Natural killer cell (primary cell): ENCODE measurements at places on chromosomes 12 and 14.

- no peak for DNase-seq
Observed at GRCh38 chr12:30438601-30439041, 257.0 kb downstream of the IPO8 start.

GRCh38 chr12:81083018-81083417, 5.1 kb downstream of the ACSS3 start:
- DNase-seq, result no peak

- no peak for DNase-seq
Observed at GRCh38 chr14:73477618-73478266, 13.0 kb upstream of the RIOX1 start.

GRCh38 chr12:20370014-20370386, 1.7 kb downstream of the PDE3A start:
- DNase-seq, result no peak

DNA sequence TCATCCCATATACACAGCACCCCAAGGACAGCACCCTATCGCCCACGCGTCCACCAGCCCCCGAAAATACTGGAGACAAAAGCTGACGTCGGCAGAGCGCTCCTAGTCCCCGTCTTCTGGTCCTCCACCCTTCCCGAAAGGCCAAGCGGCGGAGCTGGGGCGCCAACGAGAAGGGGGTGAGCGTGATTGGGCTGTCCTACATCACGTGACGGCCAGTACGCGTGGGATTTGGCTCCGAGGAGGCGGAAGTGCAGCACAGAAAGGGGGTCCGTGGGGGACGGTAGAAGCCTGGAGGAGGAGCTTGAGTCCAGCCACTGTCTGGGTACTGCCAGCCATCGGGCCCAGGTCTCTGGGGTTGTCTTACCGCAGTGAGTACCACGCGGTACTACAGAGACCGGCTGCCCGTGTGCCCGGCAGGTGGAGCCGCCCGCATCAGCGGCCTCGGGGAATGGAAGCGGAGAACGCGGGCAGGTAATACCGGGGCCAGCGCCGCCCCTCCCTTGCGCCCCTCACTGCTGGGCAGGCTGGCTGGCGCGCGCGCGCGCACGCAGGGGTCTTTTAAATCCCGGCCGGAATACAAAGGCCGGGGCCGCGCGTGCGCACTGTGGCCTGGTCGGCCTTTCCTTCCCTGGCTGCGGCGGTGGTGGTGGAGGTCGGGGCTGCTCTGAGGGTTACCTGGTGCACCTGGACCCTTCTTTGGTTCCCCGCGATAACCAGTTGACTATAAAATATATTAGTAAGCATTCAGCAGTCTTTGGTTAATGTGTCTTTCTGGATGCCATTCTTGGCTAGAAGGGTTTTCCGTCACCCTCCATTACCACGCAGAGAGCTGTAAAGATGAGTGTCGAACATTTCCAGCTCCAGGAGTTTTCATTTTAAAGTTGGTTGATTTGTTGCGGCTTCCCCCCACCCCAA, at the start of gene TDG:
Gene TDG, plus strand, starts transcription at position 283 of the 915 bp plus-strand sequence. Its CDS starts 166 bp downstream, at position 449.
- peak; percentile 99 for DNase-seq

- no peak for DNase-seq
Observed at GRCh38 chr12:120674097-120674636, 12.8 kb upstream of the MLEC start.

- no peak for DNase-seq
Observed at GRCh38 chr14:73145371-73145770, 9.1 kb downstream of the PSEN1 start.

- DNase-seq, result peak; percentile 76
Observed at GRCh38 chr14:23034498-23035302, at the start of gene PSMB5. TSS of gene PSMB5 (minus strand) at chr14:23034900. CDS start at chr14:23034881, 19 bp downstream.

GRCh38 chr14:77561881-77562280, 54.6 kb downstream of the SPTLC2 start:
- no peak for DNase-seq

GRCh38 chr14:98162856-98163805, 1108.9 kb downstream of the BCL11B start:
- no peak for DNase-seq

DNA sequence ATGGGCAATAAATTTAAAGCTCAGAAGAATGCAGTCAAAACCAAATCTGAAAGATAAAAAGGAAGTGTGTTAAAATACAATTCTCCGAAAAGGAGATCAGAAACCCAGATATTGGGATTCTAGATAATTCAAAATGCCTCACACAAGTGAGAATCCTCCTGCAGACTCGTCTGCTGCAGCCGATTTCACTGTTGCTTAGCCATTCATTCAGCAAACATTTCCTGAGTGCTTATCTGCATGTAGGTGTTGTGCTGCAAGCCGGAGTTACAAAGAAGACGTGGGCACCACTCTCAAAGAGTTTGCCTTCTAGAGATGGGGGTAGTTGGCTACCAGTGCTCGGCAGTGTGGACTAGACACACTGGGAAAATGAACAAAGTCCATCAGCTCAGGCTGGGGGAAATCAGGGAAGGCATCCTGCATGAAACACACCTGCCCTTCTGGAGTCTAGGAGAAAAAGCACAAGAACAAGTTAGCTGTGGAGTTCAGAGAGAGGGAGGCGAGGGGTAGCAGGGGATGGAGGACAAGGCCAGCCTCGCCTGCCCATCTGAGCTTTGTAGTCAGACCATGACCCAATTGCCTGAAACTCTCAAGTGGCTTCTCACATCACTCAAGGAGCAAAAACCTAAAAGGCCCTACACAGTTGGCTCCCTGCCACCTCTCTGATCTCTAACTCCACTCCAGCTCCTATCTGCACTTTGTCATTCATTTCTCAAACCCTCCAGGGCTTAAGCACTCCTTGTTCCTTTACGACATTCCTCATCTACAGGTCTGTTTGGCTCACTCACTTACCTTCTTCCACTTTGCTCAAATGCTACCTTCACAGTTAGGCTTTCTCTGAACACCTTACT, 310.0 kb upstream of the DDHD1 start:
- no peak for DNase-seq

- no peak for DNase-seq
Observed at GRCh38 chr12:132139912-132140311, 4.2 kb downstream of the DDX51 start.

GRCh38 chr14:51369814-51370213, 129.8 kb downstream of the TMX1 start:
- DNase-seq, result no peak

- no peak for DNase-seq
Observed at GRCh38 chr12:93567174-93567573, 5.3 kb upstream of the SOCS2 start.

DNA sequence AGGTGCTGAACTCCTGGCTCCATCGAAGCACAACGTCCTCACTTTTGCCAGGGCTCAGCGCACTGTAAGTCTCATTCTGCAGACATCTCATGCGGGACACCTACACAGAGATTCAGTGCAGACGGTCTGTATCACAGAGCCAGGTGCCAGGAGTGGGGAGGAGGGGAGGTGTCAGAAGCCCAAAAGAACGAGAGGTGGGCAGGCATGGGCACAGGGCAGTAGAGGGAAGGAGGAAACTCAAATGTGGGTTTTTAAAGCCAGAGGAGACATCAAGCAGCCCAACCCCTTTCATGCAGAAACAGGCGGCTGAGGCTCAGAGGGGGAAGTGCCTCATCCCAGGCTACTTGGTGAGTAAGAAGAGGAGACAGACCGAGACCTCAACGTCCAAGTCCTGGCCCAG, 2.5 kb upstream of the LPAR5 start:
- DNase-seq, result no peak

DNA sequence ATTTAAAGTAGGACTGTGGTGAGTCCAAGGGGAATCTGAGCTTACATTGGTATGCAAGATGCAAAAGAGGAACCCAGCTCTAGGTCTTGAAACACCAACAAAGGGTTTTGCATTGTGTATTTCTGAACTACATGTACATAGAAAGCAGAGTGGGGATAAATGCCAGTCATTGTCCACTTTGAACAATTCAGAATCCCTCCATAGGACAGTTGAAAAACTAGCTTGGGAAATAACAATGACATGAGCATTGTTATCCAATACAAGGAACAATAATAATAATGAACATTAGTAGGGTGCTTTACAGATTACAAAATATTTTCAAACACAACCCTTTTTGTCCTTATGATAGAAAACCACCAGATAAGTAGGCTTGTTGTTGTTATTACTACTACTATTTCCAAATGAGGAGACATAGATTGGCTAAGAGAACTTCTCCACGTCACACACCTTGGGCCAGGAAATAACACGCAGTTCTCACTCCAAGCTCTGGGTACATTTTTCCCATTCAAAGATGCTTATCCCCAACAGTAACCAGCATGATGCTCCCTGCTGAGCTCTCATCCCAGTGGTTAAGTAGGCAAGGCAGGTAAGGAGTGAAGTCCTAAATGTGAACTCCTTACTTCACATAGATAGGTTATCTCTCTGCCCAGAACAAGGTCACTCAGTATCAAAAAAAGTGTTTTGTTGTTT, 51.7 kb upstream of the RASSF8 start:
- no peak for DNase-seq

GRCh38 chr14:67060546-67060945, 128.7 kb upstream of the GARIN2 start:
- DNase-seq, result no peak

- no peak for DNase-seq
Observed at GRCh38 chr14:35336494-35337268, 44.5 kb downstream of the PSMA6 start.

DNA sequence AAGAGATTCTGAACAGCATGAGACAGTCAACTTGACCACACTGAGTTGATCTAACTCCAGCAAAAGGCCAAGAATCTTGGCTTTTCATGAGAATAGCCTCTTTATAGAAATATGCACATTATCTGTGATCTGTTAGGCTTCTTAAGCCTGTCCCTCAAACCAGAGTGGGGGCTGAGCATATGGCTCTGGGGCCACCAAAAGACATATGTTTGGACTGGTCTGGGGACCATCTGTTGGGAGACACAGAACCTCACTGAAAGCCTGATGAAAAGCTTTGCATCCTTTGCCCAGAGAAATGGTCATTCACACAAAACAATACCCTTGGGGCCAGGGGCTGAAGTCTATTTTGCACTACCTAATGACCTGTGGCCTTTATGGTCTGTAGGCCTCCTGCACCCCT, 165.3 kb upstream of the PRMT8 start:
- no peak for DNase-seq

GRCh38 chr12:67747869-67748742, 99.6 kb downstream of the DYRK2 start:
- DNase-seq, result no peak

DNA sequence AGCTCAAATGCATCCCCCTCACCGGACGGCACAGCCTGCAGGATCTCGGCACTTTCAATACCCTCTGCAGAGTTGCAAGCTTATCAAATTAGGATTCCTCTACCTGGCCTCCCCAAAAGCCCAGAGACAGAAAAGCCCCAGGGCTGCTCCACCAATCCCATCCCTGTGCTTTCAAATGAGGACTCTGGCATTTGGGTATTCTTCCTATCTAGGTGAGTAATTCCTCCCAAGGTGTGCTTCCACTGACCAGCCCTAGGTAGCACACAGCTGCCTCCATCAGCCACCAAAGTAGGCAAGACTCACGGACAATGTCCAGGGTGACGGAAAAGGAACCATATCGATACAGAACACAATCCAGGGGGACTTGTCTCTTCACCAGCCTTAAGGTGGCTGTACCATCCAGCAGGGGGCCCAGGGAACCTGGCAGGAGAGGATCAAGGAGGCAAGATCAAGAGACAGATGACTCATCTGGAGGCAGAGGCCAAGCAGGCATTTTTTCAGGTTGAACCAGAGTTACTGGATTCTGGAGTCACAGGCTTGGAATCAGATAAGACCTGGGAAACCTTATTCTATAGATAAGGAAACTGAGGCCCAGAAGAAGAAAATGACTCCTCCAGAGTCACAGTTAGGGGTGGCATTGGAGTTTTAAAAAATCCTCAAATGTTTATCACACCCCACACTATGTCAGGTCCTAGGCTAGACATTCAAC, 9.9 kb downstream of the PMEL start:
- DNase-seq, result peak; percentile 61

DNA sequence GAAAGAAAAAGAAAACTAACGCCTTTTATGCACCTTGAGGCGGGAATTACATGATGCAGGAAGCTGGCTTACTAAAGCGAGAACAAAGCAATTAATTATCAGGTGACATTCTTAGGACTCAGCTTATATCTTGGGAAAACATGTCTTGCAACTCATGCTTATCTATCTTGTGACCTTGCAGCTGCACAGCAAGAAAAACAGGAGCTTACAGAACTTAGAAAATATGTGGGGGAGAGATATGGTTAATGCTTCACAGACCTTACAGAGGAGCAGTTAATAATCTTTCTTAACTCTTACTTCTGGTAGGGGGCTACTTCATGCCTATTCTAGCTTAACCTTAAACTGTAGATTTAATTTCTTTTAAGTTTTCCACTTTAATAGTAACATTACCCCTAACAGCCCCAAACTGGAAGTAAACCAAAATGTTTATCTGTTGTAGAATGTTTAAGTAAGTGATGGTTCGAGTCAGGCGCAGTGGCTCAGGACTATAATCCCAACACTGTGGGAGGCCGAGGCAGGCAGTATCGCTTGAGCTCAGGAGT, 13.2 kb upstream of the OR11G2 start:
- no peak for DNase-seq

DNA sequence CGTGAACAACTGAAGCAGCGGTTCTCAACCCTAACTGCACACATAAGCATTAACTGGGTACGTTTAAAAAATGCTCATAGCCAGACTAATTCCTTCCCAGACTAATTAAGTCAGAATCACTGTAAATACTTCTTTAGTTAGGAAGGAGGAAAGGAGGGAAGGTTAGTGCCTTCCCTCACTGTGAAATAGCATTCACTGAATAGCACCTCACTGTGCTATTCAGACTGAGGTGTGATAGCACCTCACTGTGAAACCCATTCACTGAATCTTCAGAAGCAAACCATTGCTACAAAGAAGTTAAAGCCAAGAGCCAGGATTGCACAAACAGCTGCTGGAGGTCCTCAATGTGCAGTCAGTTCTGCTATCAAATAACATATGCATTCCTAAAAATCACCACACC, 58.8 kb downstream of the RTN1 start:
- no peak for DNase-seq
